ENCODE measurements at places on chromosomes 5 and 9.
A peak's percentile ranks its signal among the peaks of the same experiment; 100 is the strongest.

- no peak for DNase-seq
These were observed 351.2 kb downstream of the RAB3C start for GRCh38 chr5:58933891-58934628.

DNA sequence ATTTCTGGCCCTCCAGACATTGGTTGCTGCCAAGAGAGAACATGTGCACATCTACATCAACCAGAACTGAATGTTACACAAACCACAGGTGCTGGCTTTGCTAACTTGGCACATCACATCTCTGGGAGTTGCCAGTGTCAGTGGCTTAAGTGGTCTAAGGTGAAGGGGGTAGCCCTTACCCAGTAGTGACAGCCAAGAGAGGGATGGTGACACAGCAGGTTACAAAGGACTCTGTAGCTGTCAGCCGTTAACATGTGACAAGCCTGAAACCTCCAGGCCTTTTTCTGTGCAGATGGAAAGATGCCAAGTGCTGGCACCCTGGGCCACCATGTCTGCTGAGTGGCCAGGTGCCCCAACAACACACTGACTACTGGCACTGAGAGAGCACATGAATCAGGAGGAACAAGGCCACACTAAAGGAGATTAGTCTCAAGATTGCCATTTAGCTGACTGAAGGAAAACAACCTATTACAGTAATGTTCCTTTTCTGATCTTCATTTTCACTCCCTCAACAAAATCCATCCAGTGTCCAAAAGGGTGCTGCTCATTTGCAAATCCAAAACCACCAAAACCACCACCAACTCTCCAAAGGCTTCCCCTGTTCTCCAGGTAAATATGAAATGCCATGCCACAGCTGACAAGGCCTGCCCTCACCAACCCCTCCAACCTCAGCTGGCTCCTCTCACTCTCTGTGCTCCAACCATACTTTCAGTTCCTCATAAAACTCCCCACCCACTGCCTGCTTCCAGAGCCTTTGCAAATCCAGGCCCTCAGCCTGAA is 20.2 kb downstream of the SIL1 start:
- peak; percentile 30 for DNase-seq

- no peak for DNase-seq
These were observed 227.2 kb downstream of the NSG2 start for GRCh38 chr5:174272671-174273070.

DNA sequence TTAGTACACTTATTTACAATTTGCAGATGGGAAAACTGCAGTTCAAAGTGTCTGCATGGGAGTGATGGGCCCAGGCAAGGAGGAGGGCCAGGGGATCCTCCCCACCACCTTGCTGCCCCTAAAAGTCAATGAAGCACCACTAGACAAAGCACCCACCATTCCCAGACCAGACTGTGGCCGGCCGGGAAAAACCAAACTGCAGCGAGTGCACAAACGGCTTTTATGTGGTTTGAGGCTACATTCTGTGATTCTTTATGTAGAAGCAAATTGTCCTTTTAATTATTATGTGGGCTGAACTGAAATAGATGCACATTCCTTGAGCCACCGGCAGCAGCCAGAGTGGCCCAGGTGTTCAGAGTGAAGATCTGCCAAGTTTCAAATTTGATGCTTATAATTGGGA is 585.3 kb upstream of the KLF4 start:
- DNase-seq = no peak

- no peak for DNase-seq
These were observed 3.8 kb upstream of the ZNF782 start for GRCh38 chr9:96858018-96858573.

DNA sequence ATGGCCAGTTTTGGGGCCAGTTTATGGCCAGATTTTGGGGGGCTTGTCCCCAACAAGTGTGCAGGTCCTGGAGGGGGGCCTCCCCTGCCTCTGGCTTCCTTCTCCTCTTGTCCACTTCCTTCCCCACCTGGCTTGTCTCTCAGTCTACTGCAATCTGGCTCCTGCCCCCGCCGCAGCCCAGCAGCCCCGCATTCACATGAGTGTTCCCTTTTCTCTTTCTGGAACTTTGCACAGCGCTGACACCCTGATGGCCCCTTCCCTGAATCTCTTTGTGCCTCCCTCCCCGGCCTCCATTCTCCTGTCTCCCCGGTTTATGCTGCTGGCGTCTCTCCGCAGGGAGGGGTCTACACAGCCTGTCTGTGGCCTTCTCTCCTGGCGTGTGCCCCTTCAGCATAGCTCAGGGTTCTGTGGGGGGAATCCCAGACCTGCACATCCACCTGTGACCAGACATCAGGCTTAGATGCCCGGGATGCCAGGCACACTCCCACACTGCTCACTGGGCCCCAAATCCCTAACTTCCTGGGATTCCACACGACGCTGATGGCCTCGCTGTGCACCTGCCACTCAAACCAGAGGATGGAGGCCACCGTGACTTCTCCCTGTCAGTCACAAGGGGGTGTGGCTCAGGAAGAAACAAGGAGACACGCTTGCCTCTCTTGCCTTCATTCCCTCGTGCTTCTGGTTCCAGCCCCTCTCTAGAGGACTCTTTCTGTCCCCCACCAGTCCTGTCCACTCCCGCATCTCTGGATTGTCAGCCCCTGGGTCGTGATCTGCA is 17.5 kb downstream of the TRIP13 start:
- DNase-seq = no peak

DNA sequence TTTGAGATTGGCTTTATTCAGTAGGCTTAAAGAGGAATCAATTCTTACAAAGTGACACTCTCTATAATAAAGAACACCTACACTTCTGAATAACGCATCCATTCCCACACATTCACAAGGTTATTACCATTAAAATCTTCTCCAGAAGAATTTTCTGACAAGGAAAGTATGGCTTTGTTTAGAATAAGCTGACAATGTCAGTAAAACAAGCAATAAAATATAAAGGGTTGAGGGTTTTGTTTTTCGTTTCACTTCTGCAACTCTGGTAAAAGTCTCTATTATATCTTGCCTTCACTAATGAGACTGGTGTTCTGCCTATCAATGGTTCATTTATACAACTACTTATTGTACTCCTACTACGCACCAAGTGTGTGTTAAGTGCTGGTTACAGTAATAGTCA is 169.7 kb downstream of the NFIB start:
- no peak for DNase-seq

- DNase-seq = no peak
These were observed 94.1 kb downstream of the FGF18 start for GRCh38 chr5:171513591-171513990.

- no peak for DNase-seq
These were observed 35.6 kb upstream of the SMU1 start for GRCh38 chr9:33112094-33112493.

DNA sequence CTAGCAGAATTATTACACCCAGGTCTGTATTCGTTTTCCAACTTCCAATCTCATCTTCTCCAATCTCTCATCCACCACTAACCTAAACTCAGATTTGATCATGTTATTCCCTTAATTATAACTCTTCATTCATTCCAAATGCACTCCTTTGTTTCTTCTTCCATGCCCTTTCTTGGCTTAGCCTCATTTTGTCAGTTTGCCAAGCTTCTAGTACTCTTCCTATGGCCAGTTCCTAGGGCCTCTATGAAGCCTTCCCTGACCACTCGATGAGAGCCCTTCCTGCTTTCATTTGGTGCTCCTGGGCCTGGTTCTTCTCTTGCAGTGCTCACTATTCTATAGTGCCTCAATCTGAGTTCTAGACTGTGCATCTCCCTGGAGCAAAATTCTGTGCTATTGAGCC is 5.8 kb downstream of the FAM219A start:
- no peak for DNase-seq

DNA sequence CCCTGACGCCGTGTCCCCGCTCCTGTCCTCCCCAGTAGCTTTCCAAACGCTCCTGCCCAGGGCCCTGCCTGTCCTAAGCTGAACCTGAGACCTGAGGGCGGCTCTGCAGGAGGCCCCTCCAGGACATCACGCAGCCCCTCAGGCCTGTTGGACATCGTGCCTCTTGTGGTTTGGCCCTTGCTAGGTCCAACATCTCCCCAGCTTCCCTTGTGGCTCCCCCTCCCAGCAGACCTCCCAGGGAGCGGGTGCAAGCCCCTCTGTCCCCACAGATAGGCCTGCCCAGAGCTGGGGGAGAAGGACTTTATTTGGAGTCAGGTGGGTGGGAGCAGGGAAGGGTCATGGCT is 4.1 kb downstream of the OBP2B start:
- no peak for DNase-seq

DNA sequence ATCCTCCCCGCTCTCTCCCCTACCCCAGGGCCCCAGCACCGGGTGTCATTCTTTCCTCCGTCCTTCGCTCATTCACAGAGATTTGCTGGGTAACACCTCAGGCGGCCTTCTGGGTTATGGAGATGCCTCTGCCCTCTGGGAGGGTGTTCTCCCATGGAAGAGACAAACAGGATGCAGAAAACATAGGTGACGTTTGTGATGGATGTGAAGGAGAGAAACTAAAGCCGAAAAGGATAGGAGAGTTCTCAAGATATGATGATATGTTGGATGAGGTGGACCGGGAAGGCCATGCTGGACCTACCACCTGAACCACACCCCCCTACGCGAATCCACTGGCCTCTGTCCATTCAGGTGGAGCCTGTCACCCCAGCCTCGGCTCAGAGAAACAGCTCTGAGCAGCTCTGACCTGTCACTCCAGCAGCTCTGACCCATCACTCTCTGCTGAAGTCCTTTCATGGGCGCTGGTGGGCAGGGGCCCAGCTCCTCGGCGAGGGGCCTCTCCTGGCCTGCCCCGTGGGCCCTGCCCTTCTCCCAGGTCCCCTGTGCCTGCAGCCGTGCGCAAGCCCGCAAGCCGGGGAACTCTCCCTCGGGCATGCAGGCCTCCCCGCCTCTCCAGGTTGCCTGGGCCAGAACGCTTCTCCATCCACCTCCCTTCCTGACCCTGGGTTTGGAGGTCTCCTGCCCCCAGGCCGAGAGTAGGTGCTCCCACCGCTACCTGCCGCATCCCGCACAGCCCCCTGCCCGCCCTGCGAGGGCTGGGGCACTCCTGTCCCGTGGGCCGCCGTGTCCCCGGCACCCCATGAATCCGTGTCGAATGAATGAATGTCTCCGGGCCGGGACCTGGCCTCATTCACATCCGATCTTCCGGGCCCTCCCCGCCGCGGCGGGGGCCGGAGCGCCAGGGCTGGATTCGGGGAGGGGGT is 717 bp upstream of the NCS1 start:
- no peak for DNase-seq

GRCh38 chr5:173211284-173211683 is 23.7 kb downstream of the NKX2-5 start:
- DNase-seq = no peak

- DNase-seq = no peak
These were observed 61.9 kb downstream of the UBE2R2 start for GRCh38 chr9:33878691-33879366.

DNA sequence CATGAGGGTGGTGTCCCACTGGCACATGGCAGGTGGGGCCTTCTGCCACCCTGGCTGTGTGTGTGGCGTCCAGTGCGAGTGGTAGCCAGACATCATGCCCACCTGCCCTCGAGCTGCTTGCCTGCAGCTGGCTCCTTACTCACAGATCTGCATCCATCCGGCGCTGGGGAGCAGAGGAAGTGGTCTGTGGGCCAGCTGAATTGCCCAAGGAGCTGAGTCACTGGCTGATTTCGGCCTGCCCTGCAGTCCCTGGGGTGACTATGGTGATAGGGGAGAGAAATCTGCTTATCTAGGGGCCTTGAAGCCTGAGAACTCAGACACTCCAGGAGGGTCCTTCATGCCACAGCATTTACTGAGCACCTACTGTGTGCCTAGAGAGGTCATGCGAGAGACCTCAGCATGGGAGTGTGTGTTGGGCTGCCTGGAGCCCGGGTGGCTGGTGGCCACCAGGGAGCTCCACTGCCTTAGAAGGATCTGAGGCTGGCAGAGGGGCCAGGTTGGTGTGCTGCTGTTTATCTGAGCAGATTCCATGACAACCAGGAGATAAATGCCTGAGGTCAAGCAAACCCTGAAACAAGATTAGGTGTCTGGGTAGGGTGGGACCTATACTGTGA is 57.1 kb downstream of the SLC22A5 start:
- no peak for DNase-seq

GRCh38 chr5:169767938-169768337 is 130.9 kb downstream of the DOCK2 start:
- no peak for DNase-seq

DNA sequence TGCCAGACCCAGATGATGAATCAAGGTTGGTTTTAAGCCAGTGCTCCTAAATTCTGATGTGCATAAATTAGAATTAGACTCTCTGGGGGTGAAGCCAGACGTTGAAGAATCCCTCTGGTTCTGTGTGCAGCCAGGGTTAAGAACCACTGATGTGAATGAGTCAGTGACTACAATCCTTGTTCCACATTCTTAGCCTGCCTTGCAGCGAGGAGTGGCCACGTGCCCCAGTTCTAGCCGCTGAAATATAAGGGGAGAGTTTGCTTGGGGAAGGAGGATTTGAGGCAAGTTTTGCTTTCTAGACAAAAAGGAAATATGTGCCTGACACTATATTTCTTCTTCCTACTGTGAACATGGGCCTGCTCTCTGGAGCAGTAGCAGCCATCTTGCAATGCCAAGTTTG is 34.2 kb upstream of the MSH3 start:
- DNase-seq = no peak

DNA sequence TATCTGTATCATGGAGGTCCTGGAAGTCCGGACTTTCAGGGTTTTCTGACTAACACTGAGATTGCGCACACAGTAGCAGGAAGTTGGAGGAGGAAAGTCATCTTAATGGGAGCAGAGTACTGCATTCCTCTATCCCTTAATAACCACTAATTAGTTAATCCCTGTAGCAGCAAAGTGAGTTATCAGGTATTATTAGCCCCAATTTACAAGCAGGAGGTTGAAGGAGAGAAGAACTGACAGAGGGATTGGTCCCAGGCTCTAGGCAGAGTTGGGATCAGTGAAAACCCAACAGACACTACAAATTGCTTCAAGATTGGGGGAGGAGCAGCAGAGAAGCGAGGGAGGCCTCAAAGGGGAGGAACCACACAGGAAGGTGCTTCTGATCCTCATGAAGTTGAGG is 74.5 kb upstream of the XPA start:
- DNase-seq = no peak

DNA sequence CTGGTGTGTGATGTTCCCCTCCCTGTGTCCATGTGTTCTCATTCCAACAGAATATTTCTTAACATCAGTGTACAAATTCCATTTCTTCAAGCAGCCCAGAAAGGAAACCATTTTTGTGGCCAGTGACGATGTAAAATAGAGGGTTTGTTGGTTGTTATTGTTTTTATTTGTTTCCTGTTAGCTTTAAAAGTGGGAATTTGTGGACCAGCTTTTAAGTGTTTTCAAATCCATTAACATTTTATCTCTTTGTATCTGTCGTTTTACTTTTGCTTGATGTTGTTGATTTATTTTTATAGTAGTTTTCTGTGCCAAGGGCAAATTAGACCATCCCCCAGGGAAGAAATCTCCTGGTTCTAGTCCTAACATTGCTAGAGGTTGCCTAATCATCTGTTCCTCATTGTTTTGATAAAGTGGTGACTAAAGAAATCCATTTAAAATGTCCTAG is 100.0 kb downstream of the GDNF start:
- no peak for DNase-seq

- DNase-seq = no peak
These were observed 89.8 kb downstream of the SLC1A3 start for GRCh38 chr5:36696059-36696673.

GRCh38 chr5:72018143-72018803 is 89.0 kb upstream of the MAP1B start:
- no peak for DNase-seq

GRCh38 chr5:145347026-145347616 is 488.0 kb downstream of the PRELID2 start:
- DNase-seq = peak; percentile 28

Measured in NCI-H446 treated with DMSO at 0.1 percent for 48 hours (cell line).